Urinary bladder (tissue), 4 donors: ENCODE measurements at places on chromosomes 13 and 19.

DNA sequence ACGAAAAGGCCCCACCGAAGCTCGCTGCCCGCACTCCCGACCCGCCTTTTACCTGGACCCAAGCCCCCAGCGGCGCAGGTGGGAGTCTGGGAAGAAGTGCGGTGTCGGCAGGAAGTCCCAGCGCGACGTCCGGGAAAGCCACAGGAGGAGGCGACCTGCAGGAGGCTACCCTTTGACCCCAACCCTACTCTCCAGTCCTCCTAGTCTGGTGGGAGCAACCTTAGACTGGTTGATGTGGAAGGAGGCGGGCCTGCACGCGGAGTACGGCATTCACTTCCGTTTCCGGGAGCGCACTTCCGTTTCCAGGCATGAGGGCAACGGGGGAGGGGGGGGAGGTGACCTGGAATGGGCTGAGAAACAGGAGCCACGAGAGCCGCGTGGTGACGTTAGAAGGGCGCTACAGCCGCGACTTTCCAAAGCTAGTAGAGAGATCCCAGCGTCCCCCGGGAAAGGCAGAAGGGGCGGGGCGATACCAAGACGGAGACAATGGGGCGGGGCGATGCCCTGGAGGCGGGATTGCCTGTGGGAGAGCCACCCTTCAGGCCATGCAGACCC lies 28.5 kb downstream of the ZNF266 start:
- peak; percentile 63 for DNase-seq

DNA sequence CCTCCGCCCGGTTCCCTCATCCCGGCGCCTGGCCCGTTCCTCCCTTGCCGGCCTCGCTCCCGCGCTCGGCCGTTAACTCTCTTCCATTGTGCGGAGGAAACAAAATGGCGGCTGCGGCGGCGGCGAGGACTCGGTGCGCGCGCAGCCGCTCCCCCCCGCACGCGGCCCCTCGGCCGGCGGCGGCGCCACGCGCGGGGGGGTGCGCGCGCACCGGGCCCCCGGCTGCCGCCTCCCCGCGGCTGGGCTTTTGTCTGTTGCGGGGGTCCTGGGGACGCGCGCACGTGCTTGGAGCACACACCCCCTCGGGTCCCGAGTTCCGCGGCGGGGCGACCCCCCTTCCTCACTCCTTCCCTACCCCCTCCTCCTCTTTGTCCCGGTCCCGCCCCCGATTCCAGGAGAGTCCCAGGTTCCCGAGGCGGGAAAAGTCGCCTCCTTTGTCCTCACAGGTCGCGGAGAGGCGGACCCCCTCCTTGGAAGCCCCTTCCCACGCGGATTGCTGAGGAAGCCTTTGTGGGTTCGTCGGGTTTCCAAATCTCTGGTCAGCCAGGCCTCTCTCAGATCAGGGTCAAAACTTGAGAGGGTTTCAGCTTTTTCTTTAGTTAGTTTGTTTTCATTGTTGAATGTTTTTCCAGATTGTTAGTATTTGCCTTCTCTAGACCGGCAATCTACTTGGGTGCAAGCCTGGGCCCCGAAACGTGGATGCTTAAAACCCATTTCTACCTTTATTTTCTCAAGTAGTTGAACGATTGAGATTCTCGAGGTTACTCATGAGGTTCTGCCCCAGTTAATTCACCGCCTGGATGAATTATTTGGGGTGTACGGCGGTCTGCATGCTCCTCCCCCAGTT lies 687 bp downstream of the ILF3 start:
- no peak for DNase-seq

GRCh38 chr13:32761472-32761871 lies 175.2 kb downstream of the PDS5B start:
- DNase-seq: no peak

- DNase-seq: no peak
Measured at GRCh38 chr19:30790056-30790680, 418.0 kb downstream of the ZNF536 start.

DNA sequence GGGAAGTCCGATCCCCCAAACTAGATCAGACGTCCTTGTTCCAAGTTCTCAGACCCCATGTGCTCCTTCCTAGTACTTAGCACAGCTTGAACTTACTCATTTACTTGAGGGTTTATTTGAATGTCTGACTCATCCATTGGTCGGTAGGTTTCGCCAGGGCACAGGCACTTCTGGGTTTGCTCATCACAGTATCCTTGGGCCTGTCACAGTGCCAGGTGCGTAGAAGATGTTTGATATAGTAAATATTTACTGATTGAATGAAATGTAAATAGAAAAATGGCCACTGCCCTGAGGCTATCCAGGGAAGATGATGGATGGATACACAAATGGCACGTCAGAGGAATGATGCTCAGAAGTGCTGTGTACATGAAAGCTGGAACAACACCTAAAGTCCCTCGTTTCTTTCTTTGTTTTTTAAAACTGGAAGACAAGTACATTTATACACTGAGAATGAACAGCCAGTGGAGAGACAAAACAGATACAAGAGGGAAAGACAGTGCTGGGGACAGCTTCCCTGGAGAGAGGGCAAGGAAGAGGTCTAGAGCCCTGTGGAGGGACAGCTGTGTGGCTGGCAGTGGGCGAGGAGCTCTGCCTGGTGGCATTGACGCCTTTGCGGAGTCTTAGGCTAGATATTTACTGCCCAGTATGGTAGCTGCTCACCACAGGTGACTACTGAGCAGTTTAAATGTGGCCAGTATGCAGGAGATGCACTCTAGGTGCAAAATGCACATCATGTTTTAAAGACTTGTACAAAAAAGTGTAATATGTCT lies 31.2 kb upstream of the KL start:
- DNase-seq: no peak

- DNase-seq: no peak
Measured at GRCh38 chr13:33016414-33017322, at the start of gene KL. KL (plus strand) TSS chr13:33016423; CDS start chr13:33016441, 18 bp downstream.

DNA sequence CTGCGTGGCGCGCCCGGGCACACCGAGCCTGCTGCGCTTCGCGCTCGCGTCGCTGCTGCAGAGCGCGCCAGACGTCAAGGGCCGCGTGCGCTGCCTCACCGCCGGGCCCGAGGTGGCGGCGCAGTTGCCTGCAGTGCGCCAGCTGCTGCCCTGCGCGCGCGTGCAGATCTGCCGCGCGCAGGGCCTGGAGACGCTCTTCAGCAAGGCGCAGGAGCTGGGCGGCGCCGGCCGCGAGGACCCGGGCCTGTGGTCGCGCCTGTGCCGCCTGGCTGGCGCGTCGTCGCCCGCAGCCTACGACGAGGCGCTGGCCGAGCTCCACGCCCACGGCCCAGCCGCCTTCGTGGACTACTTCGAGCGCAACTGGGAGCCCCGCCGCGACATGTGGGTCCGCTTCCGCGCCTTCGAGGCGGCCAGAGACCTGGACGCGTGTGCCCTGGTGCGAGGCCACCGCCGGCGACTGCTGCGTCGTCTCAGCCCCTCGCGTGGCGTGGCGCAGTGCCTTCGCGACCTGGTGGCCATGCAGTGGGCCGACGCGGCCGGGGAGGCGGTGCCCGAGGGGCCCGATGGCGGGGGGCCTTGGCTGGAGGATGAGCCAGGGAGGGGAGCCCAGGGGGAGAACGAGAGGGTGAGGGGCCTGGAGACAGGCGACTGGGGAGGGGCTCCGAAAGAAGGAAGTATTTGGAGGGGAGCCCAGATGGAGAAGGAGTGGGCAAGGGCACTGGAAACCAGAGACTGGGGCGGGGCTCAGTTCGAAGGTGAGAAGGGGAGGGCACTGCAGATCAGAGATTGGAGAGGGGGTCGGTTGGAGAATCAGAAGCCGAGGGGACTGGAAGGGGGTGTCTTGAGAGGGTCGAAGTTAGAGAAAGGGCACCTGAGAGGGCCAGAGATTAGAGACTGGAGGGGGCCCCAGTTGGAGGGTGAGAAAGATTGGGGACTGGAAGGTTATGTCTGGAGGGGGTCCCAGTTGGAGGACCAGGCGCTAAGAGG lies 24.7 kb downstream of the ZSWIM9 start:
- DNase-seq: no peak

GRCh38 chr13:92951273-92951890 lies 275.2 kb upstream of the GPC6 start:
- DNase-seq: no peak

GRCh38 chr13:99087954-99088491 lies 110.2 kb upstream of the DOCK9 start:
- peak; percentile 21 for DNase-seq

DNA sequence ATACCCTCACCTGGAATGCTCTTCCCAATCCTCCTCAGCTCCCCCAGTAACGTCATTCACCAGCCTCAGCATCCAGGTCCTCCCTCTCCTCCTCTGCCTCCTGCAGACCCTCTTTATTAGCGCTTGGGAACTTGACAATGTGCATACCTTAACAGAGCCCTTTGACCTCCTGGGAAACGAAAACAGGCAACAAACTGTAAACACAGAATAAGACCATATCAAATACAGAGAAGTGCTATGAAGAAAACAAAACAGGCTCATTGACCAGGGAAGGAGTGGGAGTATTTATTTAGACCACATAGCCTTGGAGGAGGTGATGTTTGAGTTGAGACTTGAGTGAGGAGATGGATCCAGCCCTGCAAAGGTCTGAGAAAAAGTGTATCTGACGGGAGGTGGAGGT lies 107.9 kb upstream of the SLC7A1 start:
- no peak for DNase-seq

GRCh38 chr13:94312511-94313216 lies 166.8 kb downstream of the DCT start:
- no peak for DNase-seq
